ENCODE measurements at places on chromosomes 2 and 18.

DNA sequence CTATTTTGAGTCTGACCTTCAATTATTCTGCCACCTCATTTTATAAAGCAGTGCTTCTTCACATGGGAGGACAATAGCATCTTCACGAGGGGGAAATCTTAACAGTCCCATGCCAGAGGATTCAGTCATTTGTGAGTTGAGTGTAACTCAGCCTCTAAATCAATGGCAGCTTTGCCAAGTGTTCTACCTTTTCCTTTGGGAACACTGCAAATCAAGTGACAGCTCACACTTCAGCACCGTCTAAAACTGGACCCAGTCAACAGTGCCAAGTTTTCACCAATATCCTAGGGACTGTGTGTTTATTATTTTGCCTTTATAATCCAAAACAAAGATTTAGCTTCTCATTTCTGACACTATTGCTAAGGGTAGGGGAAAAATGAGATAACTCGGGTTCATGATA lies 133.6 kb downstream of the FIGN start:
- no peak for DNase-seq

- DNase-seq, result no peak
Observed at GRCh38 chr2:46462936-46463335, 16.4 kb upstream of the TMEM247 start.

GRCh38 chr2:27754831-27755230 lies 16.7 kb upstream of the MRPL33 start:
- no peak for DNase-seq

DNA sequence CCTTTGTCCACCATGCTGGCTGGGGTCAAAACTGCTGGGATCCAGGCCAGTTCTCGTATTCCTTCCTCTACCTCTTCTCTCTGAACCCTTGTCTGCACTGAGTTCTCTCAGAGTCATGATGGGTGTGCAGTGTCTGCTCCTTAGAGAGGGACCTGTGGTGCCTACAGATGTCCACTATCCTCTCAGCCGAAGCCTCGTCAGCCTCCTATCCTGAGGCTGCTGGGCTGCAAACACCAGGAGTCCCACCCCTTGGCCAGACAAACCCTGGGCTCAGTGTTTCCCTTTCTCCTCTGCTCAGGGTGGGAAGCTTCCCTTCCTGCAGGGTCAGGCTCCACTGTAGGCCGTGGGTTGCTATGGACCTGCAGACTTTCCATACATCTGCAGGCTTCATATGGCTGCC lies 2.3 kb downstream of the INPP5D start:
- DNase-seq, result no peak

GRCh38 chr2:104599787-104600510 lies 254.0 kb upstream of the POU3F3 start:
- DNase-seq, result no peak

DNA sequence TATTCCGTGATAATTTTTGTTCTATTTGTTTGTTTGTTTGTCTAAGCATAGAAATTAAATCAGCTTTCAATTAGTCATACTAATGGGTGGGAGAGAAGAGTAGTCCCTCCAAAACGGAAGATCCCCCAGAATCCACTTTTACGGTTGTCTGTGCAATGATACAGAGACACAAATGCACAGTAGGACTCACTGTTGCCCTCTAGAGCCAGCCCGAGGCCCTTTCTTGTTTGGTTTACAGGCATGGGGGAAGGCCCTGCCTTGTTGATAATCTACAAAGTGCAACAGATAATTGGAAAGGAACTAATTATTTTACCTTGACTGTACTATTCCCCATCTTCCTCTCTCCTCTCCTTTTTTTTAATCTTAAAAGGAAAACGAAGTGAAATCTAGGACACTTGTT lies 121.1 kb downstream of the ACOXL start:
- peak; percentile 19 for DNase-seq

DNA sequence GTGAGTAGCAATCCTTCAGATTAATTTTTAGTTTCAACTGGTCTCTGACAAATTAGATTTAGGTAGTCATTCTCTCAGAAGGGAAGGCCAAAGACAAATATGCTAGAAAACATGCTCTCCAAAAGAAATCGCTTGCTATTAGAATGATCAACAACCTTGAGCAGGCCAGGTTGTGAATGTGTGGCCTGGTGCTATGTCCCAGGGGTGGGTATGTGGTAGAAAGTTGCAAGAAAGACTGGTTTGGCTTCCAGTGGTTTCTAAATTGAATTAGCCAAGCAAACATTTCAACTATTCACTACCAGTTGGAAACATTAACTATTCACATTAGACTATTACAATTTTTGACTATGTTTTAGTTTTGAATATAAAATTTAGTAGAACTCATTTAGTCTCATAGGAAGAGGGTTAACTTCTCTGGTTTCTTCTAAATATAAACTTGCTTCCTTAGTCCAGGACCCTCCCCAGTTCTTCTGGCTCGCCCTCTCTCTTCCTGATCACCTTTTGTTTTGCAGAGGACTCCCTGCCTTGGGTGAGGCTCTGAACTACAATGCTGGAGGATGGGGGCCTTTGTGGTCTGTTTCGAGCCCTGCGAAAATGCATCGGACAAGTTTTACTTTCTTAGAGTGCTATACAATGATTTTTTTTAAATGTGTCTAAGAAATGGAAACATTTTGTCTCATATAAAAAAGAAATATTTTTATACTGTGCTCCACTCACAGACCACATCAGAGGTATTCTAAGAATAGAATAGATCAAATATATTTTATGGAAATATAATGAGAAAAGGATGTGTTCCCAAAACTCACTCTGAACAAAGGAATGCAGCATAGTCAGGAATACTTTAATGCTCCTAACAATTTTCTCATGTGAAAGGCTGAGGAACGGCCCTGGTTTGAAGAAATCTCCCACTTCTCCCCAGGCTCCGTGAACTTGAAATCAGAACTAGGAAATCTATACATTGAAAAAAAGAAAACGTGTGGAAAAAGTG lies 375.0 kb upstream of the ZEB2 start:
- no peak for DNase-seq

- DNase-seq, result no peak
Observed at GRCh38 chr18:6434481-6434880, 19.8 kb upstream of the L3MBTL4 start.

- DNase-seq, result no peak
Observed at GRCh38 chr2:218448934-218449333, 30.0 kb downstream of the VIL1 start.

DNA sequence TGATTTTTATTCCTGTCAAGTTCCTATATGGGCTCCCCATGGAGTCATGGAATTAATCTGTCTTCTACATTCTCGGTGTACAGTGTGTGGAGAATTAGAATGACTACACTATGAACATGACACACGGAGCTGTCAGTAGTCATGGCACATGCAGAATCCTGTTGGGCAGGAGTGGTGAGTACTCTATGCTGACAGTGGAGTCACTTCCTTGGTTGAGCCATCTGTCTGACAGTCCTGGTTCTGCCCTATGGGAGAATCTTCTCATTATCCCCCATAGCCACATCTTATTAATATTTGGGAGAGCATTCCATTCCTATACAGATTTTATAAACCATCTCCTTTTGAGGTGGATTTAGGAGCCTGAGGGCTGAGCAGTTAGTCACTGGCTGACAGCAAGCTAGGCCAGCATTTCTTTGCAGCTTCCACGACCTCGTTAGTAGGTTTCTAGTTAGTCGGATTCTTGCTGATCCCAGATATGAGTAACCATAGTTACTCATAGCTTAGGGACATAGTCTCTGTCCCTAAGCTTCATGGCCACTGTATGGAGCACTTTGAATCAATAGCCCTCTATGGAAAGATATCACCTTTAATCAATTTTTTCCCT lies 90.6 kb downstream of the MDH1 start:
- no peak for DNase-seq

DNA sequence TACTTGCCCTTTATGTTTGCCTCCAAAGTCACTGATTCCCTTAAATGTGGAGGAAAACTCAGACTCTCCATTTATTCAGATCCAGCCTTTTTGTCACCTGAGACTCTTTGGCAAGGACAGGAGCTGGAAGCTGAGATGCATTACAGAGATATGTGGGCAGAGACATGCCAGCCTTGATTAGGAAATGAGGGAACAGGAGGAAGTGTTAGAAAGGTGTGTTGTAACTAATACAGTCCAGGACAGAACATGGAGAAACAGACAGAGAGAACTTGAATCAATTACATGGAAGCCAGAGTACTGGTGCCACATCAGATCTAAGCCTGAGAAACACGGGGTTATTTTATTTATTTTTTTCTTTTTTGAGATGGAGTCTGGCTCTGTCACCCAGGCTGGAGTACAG lies 79.0 kb downstream of the SP100 start:
- no peak for DNase-seq

GRCh38 chr2:10537522-10538199 lies 89.5 kb upstream of the ODC1 start:
- DNase-seq, result no peak

DNA sequence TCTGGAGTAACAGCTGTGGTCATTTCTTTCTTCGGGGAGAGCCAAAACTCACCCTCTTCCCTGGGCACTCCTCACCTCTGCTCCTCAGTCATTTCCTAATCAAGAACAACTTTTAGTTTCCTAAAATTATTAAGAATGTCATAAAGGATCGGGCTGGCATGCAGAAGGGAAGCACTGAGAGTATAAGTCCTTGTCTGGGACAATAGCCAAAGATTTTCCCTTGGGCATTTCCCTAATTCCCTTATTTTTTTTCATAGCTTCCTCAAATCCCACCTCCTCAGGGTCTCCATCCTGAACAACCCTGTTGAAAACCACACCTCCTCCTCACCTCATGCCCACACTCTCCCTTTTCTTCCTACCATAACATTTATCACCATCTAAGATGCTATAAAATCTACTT lies 115.0 kb downstream of the MREG start:
- no peak for DNase-seq

DNA sequence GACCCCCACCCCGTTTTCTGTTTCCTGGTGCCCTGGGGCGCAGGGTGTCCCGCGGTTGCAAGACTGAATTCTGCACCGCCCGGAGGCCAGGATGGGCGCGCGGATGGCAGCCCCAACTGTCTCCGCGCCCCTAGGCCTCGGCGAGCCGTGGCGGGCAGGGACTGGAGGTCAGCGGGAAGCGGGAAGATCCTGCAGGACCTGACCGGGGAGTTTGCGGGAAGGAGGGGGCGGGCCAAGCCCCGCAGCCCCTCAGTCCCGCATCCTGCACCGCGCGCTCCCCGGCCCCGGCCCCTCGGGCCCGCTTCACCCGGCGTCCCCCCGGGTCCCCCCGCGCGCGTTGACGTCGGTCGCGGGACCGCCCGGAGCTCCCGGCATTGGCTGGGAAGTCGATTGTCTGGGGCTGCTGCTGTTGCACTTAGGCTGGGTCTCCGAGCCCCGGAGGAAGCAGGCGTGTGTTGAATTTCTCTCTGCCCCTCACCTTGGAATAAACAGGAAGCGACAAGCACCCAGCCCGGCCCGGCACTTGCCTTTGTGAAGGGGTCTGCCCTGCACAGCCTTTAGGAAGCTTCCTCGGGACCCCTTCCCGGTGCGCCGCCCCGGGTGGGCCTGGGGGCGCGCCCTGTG lies at the start of gene LDLRAD4:
Gene LDLRAD4 (plus strand): TSS at position 393 of the 624 bp plus-strand sequence.
- peak; percentile 58 for DNase-seq

GRCh38 chr2:86491088-86491487 lies 49.9 kb downstream of the KDM3A start:
- no peak for DNase-seq

- DNase-seq, result no peak
Observed at GRCh38 chr18:69480460-69480859, 79.8 kb downstream of the DOK6 start.

- peak; percentile 68 for DNase-seq
Observed at GRCh38 chr2:203578759-203579643, 43.9 kb upstream of the RAPH1 start.

DNA sequence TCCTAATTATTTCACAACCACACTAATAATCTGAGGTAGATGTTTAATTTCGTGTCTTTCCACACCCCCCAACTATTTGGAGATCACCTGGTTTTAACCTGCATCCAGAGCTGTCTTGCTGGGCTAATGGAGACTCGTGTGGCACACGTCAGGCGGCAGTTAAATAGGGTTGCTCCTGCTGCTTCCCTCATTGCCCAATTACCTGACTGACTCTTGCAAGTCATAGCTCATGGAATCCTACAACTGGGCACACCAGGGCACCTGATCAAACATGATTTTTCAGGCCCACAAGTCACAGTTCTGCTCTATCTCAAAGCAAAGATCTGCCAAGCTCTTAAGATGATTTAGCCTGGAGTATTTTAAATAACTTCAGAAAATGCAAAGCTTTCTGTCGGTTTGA lies 1430.4 kb upstream of the ACVR2A start:
- DNase-seq, result no peak

DNA sequence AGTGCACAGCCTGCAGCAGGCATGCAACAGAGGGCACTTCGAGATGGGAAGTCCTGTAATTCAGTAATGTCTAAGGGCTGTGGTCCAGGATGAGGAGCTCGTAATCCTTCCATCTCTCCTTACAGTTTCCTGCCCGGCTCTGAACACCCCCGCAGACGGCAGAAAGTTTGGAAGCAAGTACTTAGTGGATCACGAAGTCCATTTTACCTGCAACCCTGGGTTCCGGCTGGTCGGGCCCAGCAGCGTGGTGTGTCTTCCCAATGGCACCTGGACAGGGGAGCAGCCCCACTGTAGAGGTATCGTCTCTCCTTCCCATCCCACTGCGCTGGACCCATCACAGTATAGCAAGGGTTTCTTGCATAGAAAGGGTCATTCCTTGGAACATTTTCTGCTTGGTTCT lies 26.7 kb downstream of the FBLN7 start:
- DNase-seq, result no peak

GRCh38 chr18:55220523-55220922 lies 261.3 kb upstream of the CCDC68 start:
- DNase-seq, result no peak

- DNase-seq, result no peak
Observed at GRCh38 chr18:11719050-11719449, 30.0 kb downstream of the GNAL start.

GRCh38 chr2:190554357-190555006 lies 20.0 kb upstream of the NEMP2 start:
- DNase-seq, result peak; percentile 20

- no peak for DNase-seq
Observed at GRCh38 chr2:120863661-120864320, 128.1 kb downstream of the GLI2 start.

DNA sequence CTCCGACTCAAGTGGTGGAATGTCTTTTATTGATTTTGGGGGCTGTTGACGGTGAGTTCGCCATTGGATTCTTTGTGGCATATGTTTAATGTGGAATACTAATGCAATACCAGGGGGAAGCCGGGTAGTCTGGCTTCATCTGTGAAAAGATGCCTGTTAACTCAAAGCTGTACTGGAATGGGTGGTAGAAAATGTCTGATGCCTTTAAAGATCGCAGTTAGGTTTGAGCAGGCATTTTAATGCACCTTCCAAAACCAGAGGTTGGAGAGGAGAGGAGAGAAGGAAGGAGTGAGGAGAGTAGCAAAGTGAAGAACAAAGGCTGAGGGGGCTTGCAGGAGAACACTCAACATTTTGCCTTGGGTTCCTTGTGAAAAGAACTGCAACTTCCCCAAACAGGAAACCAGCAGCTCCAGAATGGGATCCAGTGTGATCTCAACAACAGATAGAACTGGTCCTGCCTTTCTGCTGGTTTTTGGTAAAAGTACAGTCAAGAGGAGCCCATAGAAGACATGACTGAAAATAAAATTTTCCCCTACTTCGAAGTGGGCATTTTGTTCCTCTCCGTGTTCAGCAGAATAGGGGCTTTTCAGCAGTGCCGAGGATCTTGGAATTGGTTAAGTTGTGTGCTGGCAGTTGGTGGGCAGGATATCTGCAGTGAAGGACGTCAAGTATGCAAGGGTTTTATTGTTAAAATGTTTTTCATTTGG lies 1.5 kb downstream of the ZNF532 start:
- no peak for DNase-seq
